Activated CD4-positive, alpha-beta T cell treated with anti-CD3 and anti-CD28 coated beads, Interleukin-2, amount 10 ng/mL, durations not matched to agents 24 days and 14 days (primary cell): ENCODE measurements at places on chromosomes 12 and 14. TPM values are rescaled to one million over a fixed set of nuclear protein-coding genes. Genes with fewer than 3 reads are reported as not detected.

Gene CLEC9A
- total RNA-seq = not detected in 2 replicates

Gene ERP27
- 1.5 and 1.8 TPM in 2 replicates for total RNA-seq

Gene FAM181A
- not detected in 2 replicates for total RNA-seq

Gene RFX4
- total RNA-seq = not detected in 2 replicates

DNA sequence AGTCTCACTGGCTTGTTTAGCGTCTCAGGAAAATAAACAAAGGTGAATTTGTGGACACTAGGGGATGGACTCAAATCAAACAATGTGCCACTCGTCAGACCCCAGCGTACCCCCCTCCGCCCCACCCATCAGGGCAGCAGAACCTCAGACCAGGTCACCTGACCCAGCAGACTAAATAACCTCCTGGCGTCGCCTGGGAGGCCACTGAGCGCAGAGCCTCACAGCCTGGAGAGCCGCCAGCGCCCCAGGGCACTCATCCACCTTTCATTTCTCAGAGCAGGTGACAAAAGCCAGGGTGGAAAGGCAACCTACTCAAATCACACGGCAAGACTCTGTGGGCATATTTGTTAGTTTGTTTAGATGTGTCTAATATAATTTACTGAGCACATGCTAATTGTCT lies 100.9 kb downstream of the DICER1 start:
- DNase-seq = no peak

- DNase-seq = no peak
Observed at GRCh38 chr14:88170333-88170732, 152.7 kb downstream of the KCNK10 start.

DNA sequence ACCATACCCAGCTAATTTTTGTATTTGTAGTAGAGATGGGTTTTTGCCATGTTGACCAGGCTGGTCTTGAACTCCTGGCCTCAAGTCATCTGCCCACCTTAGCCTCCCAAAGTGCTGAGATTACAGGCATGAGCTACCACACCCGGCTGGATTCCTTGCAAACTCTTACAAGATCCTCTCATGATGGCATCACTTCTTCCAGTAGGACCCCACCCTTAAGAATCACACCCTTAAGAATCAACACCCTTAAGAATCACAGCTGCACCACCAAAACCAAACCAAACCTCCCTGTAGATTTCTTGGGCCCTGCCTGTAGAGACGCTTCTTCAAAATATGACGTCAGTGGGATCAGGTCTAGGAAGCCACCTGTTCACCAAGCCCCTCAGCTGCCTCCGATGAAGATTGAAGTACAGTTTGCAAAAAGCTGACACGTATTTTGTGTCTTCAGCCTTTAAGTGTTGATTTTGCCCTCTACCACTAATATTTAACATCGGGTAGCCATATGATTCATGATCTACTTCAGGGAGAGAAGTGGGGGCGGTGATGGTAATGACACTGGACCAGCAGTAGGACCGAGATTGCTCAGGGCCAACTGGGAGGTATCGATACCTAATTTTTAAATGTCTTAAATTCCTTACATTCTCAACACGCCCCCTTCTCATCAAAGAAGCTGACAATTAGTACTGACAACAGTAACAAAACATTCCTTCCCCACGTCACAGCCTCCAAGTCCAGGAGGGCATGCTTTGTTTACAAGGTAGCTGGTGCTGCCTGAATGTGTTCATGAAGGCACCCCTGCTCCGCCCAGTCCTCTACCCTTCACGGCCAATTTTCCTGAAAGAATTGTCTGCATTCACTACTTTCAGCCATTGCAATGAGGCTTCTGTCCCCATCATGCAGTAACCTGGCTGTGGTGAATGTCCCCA lies 57.2 kb downstream of the ESRRB start:
- no peak for DNase-seq

DNA sequence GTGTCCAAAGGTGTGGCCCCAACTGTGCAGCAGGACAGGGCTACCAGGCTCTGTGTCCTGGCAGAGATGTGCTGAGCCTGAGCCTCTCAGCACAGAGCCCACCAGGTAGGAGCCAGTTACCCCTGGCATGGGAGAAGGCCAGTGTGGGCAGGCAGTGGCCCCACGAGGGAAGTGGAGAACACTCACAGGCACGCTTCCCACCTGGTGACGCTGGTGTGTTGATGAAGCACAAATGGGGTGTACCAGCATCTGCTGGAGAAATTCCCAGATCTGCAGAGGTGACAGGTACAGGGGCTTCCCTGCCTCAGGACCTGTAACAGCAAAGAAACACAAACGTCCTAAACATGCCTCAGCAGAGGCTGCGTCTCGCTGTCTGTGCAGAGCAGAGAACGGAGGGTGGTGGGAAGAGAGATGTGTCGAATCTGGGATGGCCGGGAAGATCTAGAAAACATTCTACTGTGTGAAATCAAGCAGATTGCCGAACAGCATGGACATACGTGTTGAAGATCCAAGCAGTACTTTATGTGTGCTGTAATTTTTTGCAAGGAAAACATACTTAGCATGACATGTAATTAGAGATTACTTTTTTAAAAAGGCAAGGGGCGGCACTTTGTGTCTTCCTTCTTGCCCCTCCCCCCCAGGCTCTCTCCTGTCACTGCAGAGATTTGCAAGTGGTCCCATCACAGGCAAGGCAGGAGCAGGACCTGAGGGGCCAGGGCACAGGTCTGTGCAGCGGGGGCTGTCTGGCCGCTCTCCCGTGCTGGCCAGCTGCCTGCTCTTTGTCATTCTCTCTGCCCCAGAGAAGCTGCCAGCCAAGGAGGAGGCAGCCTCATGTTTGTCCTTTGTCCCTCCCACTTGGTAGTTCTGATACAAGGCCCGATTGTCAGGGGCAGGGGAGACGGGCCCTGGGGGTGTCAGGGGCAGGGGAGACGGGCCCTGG lies 17.3 kb downstream of the HIP1R start:
- no peak for DNase-seq

Gene FOXG1
- not detected in 2 replicates for total RNA-seq

Gene CARMIL3
- 1.3 and 1.5 TPM in 2 replicates for total RNA-seq

DNA sequence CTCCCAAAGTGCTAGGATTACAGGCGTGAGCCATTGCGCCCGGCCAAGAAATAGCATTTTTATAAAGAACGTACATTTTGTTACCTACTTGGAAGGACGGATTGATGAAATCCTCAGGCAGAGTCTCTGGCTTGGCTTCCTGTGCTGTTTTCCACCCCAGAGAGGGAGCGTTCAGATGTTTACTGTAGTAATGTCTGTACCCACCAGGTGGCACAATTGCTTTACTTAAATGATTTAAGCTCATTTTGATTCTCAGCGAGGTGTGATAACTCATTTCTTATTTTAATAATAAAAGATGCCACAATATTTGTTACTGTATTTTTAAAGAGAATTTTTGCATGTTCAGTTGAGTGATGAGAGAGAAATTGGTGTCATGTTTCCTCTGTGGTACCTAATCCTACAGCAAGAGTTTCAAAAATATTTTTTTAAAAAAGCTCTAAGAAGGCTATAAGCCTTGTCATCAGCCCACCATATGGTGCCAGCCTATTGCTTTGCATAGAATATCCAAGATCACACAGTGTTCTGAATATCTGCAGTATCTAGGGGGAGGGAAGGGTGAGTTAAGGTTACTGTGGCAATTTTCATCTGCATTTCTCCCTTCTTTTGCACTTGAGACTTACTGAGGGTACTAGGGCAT lies 82.6 kb upstream of the TRAF3 start:
- peak; percentile 89 for DNase-seq

Gene SIX4
- total RNA-seq = 0.23 and 0.52 TPM in 2 replicates
